Fibroblast of upper back skin (primary cell): ENCODE measurements at places on chromosomes 7 and 10.
A peak's percentile ranks its signal among the peaks of the same experiment; 100 is the strongest.

- no peak for DNase-seq
These were observed 11.0 kb upstream of the PDCD4 start for GRCh38 chr10:110860576-110861241.

- DNase-seq: no peak
These were observed 1210.5 kb upstream of the SORCS1 start for GRCh38 chr10:108374991-108375390.

DNA sequence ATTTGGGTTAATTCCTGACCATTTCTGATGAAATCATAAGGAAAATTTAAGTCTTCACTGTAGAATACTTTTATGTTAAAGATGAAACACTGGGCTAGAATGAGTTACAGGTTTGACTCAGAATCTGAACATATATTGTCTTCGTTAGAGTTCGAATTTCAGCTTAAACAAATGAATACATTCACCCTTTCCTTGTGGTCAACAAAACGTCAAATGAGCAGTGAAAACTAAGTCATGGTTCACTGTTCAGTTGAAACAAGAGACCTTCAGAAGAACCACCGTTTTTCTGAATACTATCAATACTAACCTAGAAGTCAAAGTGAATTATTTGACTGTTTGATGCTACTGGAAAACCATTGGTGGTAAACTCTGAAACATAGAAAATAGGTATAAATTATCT, 235.2 kb upstream of the ZWINT start:
- no peak for DNase-seq

GRCh38 chr7:150502519-150502918, 12.2 kb upstream of the GIMAP7 start:
- DNase-seq: no peak

- no peak for DNase-seq
These were observed 134.0 kb downstream of the PTPRN2 start for GRCh38 chr7:158453663-158454062.

- DNase-seq: no peak
These were observed 228.5 kb upstream of the NEBL start for GRCh38 chr10:21125471-21126228.

GRCh38 chr7:134278502-134279153, 38.1 kb downstream of the SLC35B4 start:
- DNase-seq: no peak

GRCh38 chr7:68133045-68133444, 1136.4 kb downstream of the TYW1 start:
- no peak for DNase-seq

GRCh38 chr10:78578929-78579328, 489.8 kb upstream of the ZMIZ1 start:
- no peak for DNase-seq

DNA sequence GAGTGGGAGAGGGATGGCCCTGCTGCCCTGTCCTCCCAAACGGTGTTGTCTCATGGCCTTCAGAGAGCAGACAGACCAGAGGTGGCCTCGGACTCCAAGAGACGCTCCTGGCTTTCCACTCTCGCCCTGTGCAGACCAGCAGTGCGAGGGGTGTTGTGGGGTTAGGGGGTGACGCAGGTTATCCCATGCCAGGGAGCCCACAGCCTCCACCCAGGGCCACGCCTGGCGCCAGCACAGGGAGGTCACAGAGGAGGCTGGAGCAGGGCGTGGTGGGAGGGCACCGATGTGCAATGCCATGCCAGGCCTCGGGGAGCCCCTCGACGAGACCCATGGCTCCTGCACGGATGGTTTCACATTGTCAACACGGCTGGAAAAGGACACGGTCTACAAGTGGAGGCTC, 52.1 kb downstream of the INPP5A start:
- no peak for DNase-seq

DNA sequence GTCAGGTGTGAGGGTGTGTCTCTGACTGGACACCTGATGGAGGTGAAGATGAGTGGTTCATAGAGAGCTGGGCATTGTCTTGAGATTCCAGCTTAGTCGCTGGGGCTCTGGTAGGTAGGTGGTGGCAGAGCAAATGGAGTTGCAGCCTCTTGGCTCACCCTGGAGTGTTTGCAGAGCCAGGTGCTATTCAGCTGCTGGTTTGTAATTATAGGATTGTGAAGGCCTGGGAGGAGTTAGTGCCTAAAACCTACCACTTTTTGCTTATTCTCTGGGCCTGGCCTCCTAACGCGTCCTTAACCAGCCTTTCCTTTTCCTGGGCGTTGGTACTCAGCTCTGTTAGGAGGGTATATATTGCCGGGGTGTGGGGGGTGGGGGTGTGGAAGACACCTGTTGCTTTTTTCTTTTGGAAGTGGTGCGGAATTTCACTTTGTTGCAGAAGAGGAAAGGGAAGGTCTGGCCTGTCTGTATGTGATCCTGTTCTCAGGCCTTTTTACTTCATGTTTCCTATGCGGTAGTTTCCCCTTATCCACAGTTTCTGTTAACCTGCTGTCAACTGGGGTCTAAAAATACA, 3.2 kb downstream of the PPRC1 start:
- DNase-seq: no peak

DNA sequence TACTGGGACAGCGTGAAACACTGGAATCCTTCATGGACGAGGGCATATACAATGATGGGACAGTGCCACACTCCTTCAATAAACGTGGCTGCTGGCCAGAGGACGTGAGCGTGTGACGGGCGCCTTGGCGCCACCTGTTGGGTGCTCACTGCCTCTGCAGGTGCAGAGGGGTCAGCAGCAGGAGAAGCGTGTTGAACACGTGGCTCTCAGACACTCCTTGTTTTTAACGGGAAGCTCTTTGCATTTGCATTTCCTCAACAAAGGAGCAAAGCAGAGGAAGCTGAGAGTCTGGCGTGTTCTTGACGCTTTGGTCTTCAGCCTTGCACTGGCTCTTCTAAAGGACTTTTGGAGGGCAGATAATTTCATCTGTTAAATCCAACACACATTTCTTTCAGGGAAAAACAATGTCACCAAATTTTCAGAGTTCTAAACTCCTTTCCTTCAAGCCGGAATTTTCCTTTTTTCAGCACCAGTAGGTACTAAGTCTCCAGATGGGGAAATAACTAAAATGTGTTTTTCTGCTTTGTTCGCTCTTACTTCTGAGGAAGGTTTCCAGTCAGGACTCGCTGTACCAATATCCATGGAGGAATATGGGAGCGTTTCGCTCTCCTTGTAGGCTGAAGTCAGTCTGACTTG, 2.9 kb upstream of the GET4 start:
- peak; percentile 72 for DNase-seq

- DNase-seq: peak; percentile 57
These were observed 136.3 kb upstream of the ANK3 start for GRCh38 chr10:60525716-60526585.
